Stimulated activated CD4-positive, alpha-beta T cell treated with anti-CD3 and anti-CD28 coated beads, Interleukin-1b, Interleukin-23, amount 100 ng/mL, for 48 hours (primary cell): ENCODE measurements at places on chromosomes 11 and 22.

GRCh38 chr11:1639666-1640065 lies 10.1 kb downstream of the KRTAP5-5 start:
- no peak for DNase-seq

DNA sequence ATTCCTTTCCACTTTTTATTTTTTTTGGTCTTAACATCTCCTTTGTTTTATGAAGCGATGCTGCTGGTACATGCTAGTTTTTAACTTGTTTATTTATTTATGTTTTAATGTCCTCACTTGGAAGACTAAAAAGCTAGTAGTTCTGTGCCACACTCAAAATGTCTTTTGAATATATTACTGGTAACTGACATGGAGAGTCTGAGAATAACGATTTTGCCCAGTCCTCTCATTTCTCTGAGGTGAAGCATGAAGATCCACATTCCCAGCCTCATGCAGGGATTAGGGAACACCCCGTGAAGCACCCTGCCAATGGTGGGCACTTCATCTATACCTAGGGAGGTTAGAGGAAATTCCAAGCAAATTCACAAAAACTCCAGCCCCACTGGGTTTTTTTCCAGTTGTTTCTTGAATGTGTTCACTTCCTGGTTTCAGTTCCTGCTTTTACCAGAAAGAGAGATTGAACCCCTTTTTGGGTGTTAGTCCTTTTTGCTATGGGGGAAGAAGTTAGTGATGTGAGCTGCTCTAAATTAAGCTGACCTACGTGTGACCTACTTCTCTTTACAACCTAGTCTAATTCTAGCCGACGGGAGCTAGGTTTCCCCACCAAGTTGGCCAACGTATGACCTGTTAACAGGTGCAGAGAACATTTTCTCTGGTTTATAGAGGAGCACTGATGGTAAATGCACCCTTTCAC lies 106.1 kb downstream of the SLC1A2 start:
- DNase-seq = no peak

GRCh38 chr11:105344938-105345337 lies 205.4 kb upstream of the CARD18 start:
- no peak for DNase-seq

DNA sequence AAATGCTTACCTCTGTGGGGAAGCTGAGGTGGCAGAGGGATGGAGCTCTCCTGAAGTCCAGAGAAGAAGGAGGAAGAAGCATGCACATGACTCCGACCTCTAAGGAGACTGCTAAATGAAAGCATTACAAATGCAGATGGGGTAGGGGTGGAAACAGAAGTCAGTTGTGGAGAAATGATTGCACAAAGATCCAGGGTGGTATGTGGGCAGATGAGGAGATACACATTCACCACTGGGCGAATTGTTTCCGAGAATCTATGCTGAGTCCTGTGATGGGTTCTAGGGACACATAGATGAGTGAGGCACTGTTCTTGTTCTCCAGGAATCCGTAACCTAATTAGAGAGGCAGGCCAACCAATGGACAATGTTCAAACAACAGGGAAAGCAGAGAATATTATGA lies 188.9 kb upstream of the ZBED5 start:
- DNase-seq = no peak

GRCh38 chr11:32436751-32437494 lies 1.6 kb upstream of the WT1 start:
- DNase-seq = no peak

GRCh38 chr11:17989306-17989705 lies 23.5 kb downstream of the SERGEF start:
- no peak for DNase-seq

DNA sequence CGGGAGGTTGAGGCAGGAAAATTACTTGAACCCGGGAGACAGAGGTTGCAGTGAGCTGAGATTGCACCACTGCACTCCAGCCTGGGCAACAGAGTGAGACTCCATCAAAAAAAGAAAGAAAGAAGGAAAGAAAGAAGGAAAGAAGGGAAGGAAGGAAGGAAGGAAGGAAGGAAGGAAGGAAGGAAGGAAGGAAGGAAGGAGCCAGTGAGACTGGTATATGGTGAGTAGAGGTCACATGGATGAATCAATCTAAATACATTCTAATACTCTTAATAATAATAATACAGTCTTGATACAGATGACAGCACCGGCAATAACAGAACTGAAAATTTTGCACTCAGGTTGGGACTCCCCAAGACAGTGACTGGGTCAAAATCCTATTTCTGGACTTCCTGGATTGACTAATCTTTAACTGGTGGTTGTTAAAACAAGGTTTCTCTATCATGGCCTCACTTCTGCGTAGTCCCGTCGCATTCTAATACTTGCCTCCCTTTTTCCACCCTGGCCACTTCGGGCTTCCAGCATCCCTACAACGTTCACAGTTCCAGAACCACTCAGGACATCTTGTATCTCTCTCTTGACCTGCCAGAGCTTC lies 53.5 kb upstream of the EIF3M start:
- no peak for DNase-seq

DNA sequence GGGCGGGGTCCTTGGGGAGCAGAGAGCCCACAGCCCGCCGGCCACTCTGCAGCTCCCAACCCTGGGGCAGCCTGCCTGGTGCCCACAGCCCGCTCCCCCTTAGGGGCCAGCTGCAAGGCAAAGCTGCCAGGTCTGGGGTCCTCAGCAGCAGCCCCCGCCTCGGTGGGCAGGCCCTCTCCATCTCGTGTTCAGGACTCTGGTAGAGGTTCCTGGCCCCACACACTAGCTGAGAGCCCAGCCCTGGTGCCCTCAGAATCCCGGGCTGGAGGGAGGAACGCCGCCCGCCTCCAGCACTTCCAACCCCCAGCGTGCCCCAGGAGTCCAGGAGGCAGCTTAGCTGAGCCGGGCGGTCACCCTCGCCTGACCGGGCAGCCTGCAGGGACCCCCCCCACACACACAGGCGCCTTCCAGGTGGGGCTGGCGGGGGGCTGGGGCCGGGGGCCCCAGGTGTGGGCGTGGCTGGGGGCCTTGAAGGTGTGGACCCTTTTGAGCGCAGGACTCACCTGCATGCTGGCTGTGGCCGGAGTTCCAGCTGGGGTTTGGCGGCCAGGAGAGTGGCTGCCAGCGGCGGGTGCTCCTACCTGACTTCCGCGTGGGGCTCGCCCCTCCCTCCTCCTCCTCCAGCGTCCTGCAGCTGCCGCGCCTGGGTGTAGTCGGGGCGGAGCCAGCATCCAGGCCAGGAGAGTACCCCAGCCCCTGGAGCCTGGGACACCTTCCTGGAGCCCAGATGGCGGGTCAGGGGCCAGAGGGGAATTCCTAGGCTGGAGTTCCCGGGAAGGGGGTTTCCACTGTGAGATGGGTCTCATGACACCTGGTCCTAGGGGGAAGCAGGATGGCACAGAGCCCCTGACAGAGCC lies at the start of gene ANO9:
ANO9 (minus strand) TSS at position 594 of the 857 bp plus-strand sequence; CDS start at position 509, 85 bp downstream.
- peak; percentile 62 for DNase-seq

DNA sequence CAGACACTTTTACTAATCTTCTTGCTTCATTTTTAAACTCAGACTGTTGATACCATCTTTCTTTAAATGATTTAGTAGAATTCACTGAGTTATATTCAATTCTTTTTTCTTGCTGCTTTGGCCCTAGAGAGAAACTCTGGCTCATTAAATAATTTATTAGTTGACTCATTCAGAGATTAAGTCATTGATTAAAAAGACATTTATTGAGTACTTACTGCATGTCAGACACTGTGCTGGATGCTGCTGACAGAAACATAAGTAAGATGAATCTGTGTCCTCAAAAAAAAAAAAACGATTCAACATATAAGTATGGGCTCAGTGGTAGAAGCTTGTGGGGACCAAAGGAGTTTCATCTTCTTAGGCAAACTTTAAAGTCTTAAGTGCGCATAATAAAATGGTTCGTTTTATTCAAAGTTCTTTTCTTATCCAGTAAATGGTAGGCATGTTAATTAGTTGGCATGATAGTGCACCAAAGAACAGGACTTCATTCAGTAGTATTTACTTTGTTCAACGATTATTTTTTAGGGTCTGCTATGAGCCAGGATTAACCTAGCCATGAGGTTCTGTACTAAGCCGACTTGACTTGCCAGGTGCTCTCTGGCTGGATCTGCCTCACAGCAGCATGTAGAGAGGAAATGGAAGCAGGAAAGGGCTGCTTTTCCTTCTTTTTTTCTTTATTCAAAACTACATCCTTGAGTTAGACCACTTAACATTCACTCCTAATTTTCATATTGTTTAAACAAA lies 281.0 kb upstream of the CTSC start:
- DNase-seq = no peak

GRCh38 chr11:75445315-75445953 lies 12.4 kb upstream of the KLHL35 start:
- peak; percentile 61 for DNase-seq

DNA sequence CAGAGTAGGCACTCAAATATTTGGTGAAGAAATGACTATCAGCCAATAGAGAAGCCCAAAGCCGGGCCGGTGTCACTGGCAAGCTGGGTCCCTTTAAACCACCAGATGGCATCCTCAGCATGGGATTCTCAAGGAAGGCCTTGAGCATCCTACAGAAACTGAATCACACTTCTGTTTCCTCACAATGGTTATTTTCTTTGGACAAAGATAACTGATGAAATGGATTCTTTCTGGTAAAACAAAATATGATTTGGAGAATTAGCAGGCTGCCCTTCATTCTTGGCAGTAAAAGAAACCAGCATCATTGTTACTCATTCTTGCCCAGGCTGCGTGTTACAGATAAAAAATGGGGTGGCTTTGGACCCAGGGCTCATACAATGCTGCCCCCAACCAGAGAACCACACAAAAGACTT lies 30.3 kb upstream of the ASPHD2 start:
- peak; percentile 51 for DNase-seq

- no peak for DNase-seq
Measured at GRCh38 chr11:124160986-124161385, 22.2 kb upstream of the OR10D3 start.

DNA sequence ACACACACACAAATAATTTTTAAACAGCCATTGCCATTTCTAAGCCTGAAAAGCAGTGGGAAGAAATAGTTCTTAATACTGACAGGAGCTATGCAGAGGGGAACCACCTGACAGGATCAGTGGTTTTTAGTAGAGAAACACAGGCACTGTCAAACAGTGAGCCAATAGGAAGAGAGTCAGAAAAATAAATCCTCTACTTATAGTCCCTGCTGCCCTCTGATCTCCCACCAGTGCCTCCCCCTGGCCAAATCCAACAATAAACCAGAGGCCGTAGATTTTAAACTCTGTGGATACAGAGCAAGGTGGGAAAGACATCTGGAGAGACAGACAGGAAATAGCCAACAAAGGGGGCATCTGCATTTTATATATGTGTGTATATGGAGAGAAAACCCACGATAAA lies 7.9 kb upstream of the OR56B4 start:
- DNase-seq = no peak

DNA sequence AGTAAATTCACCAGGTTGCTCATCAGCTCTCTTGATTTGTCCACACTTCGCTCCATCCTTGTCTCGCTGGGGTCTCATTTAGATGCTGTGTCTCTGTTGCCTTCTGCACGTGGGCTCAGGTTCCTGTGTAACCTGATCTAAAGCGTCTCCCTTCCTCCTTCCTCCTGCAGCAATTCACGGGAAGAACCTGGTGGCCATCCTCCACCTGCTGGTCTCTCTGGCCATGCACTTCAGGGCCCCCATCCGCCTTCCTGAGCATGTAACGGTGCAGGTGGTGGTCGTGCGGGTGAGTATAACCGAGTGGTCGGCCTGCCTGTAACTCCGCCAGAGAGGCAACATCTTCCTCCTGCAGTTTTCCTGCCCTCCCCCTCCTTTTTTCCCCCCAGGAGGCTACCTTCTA lies 48.0 kb upstream of the PARVG start:
- DNase-seq = no peak

- no peak for DNase-seq
Measured at GRCh38 chr11:1337647-1338007, 28.2 kb upstream of the TOLLIP start.

DNA sequence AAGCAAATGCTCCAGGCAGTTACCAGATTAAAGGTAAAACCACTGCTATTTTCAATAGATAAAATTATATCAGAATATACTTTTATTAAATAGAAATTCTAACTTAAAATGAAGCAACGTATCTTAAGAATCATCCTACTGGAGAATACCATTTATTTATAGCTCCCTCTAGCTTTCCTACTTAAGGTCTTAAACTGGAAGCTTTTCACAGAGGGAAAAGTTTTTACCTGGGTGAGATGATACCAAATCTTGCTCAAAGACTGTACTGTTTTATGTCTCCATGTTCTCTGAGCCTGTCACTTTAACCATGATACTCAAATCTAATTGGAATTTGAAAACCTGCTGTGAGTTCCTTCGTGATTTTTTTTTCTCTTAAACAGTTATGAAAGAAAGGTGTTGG lies 291.8 kb downstream of the AASDHPPT start:
- no peak for DNase-seq
